ENCODE measurements at places on chromosomes 13 and 19.

DNA sequence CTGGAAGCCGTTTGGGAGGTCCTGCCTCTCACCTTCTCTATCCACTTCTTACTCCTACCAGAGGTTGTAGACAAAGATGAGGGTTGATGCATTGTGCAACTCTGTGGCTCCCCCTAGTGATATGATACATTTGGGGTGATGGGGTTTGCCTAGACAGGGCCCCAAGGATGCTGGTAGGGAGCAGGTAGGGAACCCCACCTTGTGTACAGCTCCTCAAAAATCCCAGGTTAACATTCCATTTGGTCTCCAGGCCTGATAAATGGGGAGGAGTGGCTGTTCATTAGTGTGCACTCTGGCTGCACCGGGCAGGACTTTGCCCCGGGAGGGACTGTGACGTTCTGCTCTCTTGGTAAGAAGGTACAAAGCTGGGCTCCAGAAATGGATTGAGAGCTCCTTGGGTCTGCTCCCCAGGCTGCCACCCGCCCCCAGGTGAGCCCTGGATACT is 19.2 kb downstream of the SIGLEC8 start:
- peak; percentile 13 for DNase-seq

DNA sequence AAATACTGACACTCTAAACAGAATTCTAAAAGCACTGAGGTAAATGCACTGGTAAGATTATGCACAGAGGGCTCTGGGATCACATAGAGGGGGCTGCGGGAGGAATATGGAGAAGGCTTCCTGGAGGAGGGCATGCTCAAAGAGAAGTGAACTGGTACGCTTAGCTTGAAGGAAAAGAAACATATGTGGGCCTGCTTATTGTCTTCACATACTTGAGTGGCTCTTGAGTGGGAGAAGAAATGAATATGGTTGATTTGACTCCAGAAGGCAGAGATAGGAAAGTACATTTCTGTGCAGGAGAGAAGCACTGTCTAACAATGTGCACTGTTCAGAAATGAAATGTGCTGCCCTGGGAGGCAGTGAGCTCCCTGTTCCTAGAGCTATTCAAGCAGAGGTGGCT is 91.1 kb downstream of the KL start:
- no peak for DNase-seq

- no peak for DNase-seq
These were observed 177.1 kb downstream of the PCCA start for GRCh38 chr13:100266026-100266425.

- DNase-seq: no peak
These were observed 471.5 kb downstream of the SLITRK5 start for GRCh38 chr13:88142653-88143052.

DNA sequence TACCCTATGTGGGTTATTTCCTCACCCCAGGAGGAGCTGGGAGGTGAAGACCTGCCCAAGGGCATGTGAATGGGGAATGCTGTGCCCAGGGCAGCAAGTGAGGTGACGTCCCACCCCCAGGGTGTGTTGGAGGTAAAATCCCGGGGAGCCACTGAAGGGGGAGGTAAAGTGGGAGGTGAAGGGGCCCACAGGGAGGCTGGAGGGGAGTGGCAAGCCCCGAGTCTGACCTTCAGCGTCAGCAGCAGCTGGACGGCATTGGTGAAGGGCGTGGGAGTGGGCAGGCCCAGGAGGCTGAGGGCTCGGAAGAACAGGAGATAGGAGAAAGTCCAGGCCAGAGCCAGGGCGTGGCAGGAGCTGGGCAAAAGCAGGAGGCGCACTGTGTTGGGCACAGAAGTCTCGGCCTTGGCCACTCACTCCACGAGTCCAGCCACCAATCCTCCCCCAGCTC is 2.4 kb downstream of the MBOAT7 start:
- no peak for DNase-seq

Data from NT2/D1 (cell line).